Neural progenitor cell (in vitro differentiated cells): ENCODE measurements at places on chromosomes 2 and 18. TPM values are rescaled to one million over a fixed set of nuclear protein-coding genes. Genes with fewer than 3 reads are reported as not detected.
A peak's percentile ranks its signal among the peaks of the same experiment; 100 is the strongest.

Gene SULT1C2
- 0.28 and 1.6 TPM in 2 replicates for total RNA-seq

Gene METTL5
- total RNA-seq, result 98.5 and 146 TPM in 2 replicates

Gene DLGAP1
- total RNA-seq, result 16.9 and 18.5 TPM in 2 replicates

Gene BMPR2
- 9.8 and 11.8 TPM in 2 replicates for total RNA-seq

Gene OSR1
- not detected in 2 replicates for total RNA-seq

Gene CYRIA
- total RNA-seq, result 0.81 and 1.0 TPM in 2 replicates

Gene AQP12A
- not detected in 2 replicates for total RNA-seq

Gene ABCG5
- not detected in 2 replicates for total RNA-seq

Gene OTX1
- total RNA-seq, result 7.9 and 23.3 TPM in 2 replicates

Gene UBR3
- 19.1 and 31.7 TPM in 2 replicates for total RNA-seq

Gene REG3G
- not detected in 2 replicates for total RNA-seq

GRCh38 chr18:42412281-42412680, 457.2 kb downstream of the PIK3C3 start:
- DNase-seq, result no peak

GRCh38 chr2:157785200-157785599, 90.9 kb downstream of the ACVR1 start:
- DNase-seq, result peak; percentile 38

DNA sequence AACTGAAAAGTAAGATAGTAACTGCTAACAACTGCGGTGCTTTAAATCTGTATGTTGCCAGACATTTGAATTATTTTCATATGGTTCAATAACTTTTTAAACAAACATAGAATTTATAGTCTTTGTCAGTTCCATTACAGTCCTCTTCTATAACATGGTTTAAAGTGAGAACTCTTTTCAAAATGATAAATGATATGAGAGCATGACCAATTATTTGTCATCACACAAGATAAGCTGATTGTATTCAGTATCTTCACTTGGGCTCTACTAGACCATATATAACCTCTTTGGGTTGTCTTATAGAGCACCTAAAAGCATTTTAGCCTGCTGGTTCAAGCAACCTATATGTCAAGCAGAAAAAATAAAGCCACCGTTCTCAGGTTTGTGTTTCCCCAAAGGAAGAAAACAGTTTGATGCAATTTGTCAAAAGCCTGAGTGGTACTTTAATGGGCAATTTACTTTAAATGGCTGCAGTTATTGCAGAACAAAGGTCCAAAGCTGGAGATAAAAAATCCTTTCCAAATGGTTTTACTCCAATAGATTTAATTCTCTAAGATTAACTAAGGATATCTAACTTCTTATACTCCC, 298.4 kb downstream of the FSIP2 start:
- no peak for DNase-seq

- DNase-seq, result peak; percentile 39
Observed at GRCh38 chr2:8312861-8313830, 368.7 kb upstream of the ID2 start.

GRCh38 chr2:33265584-33266338, 210.7 kb upstream of the RASGRP3 start:
- no peak for DNase-seq

DNA sequence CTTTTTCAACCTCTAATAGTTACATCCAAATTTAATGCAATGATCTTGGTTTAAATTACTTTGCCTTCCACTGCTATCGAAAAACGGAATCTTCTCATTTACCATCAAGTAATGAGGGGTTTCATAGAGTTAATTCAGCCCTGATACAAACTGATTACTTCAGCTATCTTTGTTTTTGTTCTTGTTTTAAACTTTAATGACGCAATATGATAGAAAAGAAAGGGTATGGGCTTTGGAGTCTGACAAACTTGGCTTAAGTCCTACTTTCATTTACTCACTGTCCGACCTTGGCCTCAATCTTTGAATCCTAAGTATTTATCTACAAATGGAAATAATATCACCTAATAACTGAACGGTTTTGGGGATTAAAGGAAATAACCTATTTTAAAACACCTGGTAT, 16.1 kb downstream of the ADAM17 start:
- no peak for DNase-seq

- DNase-seq, result peak; percentile 73
Observed at GRCh38 chr2:204452464-204453023, 92.7 kb upstream of the PARD3B start.

- no peak for DNase-seq
Observed at GRCh38 chr2:224870341-224870740, 154.2 kb upstream of the CCDC195 start.

GRCh38 chr2:235868224-235868623, 300.0 kb downstream of the GBX2 start:
- DNase-seq, result peak; percentile 20

DNA sequence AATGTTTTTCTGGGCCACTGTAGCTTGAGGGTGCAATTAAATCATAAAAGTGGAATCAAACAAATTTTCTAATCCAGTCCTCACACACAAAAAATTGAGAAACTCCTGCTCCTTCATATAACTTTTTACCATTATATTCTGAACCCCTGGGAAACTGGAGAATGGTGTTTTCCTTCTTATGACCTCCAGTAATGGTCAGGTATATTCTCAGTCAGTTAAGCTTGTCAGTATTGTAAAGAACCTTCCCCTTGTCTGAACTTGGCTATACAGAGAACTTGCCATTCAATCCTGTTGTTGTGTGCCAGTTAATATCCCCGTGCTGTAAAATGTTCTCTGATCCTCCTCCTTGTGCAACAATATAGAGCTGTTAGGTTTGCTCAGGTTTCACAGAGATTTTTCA, 39.5 kb downstream of the ZNF804A start:
- DNase-seq, result no peak

DNA sequence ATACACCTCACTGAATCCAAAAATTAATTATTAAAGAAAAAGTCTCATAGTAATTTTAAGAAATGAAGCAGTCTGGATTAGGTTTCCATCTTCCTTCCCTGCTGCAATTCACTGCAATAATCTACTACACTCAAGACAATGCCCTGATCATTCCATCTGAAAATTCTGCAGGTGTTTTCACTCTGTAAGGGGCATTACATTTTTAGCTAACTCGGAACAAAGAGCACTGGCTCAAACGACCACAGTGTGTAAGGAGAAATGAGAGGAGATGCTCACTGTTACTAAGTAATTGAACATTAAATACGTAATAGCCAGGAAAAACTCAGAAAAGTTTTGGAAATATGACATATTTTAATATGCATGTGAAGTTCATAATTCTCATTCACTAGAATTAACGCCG, 1.3 kb downstream of the B4GALT6 start:
- DNase-seq, result peak; percentile 5

DNA sequence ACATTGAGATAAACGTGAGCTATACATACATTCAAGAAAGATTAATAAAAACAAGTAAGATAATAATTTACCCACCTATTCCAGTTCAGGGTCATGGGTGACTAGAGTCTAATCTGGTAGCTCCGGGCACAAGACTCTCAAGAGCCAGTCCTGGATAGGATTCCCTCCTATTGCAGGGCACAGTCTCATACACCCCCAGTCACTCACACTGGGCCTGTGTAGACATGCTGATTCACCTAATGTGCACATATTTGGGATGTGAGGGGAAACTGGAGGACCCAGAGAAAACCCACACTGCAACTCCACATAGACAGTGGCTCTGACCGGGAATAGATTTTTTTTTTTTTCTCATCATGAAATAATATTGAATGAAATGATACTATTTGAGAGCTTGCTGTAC, 81.5 kb upstream of the THUMPD2 start:
- no peak for DNase-seq

GRCh38 chr2:134593519-134593918, 125.3 kb downstream of the TMEM163 start:
- DNase-seq, result no peak

DNA sequence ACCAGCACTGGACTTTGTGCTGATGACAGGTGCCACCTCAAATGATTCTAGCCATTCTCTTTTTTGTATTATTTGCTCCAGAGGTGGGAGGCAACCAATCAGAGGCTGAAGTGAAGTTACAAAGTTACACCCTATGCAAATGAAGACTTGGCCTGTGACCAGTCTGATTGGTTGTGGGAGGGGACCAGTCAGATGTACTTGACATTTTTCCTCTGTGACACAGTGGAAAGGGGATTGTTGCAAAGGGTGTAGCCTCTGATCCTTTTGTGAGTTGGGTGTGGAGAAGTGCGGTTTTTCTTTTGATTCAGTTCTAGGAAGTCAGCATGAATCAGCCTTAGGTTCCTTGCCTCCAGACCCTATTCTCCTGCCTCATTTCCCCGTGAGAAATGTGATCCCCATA, 244.0 kb downstream of the ARL6IP6 start:
- DNase-seq, result no peak

DNA sequence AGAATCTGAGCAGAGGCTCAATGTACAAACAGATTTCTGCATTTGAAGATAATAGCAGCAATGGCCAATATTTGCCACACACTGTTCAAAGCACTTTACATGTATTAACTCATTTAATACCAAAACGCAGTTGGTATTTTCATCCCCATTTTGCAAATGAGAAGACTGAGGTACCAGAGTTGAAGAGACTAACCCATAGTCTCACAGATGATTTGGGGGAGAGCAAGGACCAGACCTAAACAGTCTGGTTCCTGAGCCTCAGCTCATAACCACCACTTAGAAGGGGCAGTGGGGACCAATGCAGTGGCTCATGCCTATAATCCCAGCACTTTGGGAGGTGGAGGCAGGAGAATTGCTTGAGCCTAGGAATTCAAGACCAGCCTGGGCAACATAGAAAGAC, 18.1 kb upstream of the AGFG1 start:
- DNase-seq, result no peak

GRCh38 chr2:239465017-239466001, 64.5 kb upstream of the HDAC4 start:
- no peak for DNase-seq

DNA sequence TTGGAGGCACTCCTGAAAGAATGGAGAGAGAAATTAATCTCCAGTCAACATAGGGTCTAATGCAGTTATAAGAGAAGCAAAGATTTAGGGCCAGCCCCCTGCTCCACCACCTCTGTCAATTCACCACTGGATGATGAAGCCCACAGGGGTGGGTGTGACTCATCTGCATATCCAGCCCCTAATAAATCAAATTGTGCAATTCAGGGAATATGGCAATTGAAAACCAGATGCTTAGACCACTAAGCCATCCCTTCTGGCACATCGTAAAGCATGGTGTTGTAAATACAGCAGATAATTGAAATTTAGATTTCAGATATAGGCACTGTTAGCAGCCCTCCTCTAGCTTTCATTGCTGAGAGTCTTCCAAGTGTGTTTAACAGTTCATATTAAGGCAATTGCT, 541.4 kb downstream of the PARD3B start:
- DNase-seq, result no peak

DNA sequence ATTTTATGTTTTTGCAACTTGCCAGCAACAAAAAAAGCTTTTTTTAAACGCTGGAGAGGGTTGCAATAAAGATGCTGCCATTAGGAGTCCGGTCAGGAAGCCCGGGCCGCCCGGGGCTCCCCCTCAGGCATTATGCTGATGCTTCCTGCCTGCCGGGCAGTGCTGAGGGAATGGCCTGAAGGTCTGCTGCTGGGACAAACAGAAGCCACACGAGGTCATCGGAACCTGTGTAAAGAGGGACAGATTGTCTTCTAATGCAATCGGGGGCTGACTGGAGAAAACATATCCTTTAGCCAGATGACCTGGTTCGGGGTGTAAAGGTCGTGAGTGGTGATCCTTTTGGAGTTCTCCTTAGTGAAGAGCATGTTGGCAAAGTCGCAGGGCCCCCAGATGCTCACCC, 2.3 kb downstream of the IMPA2 start:
- DNase-seq, result peak; percentile 61

- DNase-seq, result no peak
Observed at GRCh38 chr2:171412571-171413175, 21.1 kb downstream of the METTL8 start.

GRCh38 chr2:230877759-230878598, 13.2 kb downstream of the ITM2C start:
- no peak for DNase-seq

DNA sequence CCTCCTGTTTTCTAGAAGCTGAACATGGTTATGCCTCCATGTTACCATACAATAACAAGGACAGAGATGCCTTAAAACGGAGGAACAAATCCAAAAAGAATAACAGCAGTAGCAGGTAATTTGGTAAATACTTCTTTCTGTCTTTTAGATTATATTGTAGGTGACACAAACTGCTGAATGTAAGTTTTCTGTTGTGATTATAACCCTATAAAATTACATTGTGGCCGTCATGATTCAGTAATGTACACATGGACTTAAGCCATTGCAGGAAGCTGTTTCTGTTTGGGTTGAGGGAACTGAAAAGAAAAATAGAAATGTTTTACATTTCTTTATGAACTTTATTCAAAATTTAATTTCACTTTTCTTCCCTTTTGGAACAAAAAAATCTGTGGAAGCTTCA, 1.2 kb downstream of the MXD1 start:
- no peak for DNase-seq

DNA sequence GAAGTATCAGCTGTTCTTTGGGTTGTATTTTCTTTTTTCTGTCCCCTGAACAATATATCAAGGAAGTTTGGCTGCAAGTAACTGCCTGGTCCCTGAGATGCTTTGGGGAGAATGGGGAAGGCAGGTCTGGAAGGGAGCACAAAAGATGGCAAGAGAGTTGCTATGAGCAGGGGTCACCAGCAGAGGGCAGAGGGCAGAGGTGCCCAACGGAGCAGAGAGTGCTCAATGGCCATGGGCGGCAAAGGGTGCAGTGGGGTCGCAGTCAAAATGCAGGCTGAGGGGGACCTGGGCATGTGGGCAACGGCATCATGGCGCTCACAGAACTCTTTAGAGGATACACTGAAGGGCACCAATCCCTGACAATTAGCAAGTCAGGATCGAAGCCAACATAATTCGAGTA, 107.7 kb upstream of the ATP8B1 start:
- peak; percentile 31 for DNase-seq

DNA sequence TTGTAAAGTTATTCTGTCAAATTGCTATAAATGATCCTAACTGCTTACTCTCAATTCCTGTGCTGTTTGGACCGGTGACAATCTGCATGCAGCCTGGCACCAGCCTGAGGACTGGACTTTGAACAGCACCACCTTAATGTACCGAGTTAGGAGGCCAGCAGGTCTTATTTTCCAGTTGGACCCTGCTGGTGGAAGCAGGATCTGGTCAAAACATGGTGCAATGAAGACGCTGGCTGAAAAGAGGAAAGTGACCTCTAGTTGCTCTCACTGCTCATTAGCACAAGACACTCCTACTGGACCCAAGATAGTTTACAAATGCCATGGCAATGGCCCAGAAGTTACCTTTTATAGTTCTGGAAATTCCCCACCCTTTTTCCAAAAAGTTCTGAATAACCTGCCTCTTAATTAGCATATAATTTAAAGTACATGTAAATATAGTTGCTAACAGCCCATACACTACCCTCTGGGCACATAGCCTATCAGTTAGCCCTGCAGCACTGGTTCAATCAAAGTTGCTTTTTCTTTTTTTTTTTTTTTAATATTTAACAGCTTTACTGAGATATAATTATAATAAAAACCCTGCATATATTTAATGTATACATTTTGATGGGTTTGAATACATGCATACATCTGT, 35.8 kb downstream of the RBKS start:
- no peak for DNase-seq
